Right atrium auricular region (tissue), 2 donors: ENCODE measurements at places on chromosomes 12 and 14. TPM values are rescaled to one million over a fixed set of nuclear protein-coding genes. Genes with fewer than 3 reads are reported as not detected.

DNA sequence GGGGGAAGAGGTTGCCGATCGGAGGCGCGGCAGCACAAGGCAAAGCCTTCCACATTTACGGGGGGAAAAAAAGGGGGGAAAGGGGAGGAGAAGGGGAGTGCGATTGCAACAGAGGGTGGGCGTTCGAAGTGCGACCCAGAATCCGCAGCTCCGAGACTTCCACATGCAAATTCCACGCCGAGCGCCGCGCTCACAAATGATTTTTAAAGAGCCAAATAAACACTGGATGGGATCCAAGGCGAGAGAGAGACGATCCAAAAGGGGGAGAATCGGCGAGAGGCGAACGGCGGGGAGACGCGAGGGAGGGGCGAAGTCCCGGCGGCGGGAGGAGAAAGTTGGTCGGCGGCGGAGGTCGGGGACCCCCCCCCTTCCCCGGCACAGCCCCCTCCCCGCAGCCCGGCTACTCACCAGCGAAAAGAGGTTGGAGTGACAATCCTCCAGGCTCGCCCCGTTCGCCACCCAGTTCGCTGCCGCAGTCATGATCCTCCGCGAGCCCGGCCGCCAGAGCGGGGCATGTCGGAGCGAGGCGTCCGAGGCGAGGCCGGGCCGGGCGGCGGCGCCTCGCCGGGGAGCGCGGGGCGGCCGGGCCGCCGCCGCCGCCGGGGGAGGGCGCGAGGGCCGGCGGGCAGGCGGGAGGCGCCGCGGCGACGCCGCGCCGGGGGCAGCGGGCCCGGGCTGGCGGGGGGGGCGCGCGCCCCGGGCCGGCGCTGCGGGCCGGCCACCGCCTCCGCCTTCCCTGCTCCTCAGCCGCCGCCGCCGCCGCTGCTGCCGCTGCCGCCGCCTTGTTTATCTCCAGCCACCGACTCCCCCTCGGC, 634 bp downstream of the MED13L start:
- DNase-seq = peak; percentile 77

DNA sequence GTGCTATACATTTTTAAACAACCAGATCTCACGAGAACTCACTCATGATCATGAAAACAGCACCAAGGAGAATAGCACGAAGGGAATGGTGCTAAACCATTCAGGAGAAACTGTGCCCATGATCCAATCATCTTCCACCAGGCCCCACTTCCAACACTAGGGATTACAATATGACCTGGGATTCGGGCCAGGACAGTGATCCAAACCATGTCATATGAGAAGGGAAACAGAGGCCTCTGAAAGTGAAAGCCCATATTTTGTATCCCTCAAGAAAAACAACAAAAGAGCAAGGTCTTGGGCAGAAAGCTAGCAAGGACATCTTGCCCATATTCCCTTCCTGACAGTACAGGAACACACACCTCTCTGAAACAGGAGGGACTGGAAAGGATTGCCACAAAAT, 163.9 kb upstream of the VASH1 start:
- no peak for DNase-seq

DNA sequence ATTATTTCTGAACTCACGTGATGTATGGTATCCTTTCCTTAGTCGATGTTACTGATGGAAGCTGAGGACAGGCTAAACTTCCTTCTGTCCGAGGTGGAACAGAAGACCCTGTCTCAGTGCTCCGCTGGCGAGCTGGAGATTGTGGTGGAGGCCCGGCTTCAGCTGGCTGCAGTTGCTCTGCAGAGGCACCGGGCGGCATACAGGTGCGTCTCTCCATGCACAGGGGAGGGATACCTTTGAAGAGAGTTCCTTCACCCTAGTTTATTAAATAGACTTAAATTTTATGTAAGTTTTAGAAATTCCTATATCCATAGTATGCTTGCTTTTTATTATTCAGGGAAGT, 186.7 kb upstream of the NEDD1 start:
- no peak for DNase-seq

DNA sequence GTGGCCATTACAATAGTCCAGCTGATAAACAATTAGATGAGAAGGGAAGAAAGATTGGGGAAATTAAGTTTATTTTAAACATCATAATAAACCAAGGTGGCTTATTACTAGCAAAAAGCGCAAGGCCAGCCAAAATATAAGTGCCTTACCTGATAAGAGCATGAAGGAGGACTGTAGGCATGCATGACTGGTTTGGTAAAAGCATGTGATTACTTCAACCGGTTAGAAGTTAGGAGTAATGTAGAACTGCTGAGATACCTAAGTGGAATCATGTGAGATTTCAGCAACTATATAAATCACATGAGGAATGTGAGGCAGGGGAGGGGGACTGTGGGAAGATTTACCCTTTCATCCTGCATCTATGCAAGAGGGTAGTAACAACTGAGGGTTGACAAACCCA, 59.7 kb upstream of the CCDC196 start:
- no peak for DNase-seq

GRCh38 chr12:99009654-99010296, 364.7 kb downstream of the APAF1 start:
- DNase-seq = no peak

DNA sequence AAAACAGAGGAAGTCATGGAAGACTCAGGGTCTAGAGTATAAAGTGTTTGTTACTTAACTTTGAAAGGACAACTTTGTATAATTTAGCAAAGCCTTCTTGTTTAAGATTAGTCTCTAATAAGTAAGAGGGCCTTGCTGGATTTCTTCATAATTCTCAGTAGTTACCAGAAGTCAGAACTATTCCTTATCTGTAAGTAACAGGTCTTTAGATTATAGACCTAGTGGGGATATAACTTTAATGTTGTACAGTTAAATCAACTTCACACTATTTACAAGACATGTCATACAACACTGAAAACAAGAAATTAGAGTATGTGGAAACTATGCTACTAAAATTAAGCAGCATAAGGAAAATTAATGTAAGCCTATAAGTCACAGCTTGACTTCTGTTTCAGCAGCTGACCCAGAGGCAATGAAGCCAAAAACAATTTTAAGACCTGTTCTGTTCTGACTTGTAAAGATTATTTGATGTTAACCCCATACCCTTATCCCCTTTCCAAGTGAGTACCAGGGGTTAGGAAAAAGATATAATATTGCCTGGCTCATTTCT, 398.3 kb downstream of the RAD51B start:
- no peak for DNase-seq

DNA sequence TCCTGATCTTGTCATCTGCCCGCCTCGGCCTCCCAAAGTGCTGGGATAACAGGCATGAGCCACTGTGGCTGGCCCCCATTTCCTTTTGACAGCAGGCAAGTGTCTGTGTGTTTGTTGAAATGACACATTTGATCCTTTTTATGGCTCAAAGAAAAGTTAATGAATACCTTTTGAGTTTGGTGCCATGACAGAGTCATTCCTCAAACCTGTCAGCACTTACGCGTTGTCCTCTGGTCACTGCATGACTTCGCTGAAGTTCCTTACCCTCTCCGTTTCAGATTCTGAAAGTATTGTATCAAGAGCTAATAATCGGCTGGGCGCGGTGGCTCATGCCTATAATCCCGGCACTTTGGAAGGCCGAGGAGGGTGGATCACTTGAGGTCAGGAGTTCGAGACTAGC, 32.4 kb downstream of the NEMF start:
- no peak for DNase-seq

DNA sequence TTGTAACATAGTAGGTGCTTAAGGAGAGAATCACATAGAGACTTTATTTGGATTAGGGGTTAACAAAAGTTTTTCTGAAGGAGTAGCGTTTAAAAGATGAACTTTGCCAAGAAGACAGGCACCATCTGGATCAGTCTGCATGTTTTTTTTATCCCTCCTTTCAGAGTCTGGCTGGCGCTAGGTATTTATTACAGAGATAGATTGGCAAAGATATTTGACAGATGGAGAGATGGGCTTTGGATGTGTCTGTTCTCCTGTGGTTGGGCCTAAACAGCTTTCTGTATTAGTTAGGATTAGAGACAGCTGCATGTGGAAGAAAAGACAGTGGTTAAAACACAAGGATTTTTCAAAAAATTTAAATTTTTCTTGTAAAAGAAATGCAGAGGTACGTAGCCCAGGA, 133.9 kb downstream of the C12orf75 start:
- DNase-seq = no peak

DNA sequence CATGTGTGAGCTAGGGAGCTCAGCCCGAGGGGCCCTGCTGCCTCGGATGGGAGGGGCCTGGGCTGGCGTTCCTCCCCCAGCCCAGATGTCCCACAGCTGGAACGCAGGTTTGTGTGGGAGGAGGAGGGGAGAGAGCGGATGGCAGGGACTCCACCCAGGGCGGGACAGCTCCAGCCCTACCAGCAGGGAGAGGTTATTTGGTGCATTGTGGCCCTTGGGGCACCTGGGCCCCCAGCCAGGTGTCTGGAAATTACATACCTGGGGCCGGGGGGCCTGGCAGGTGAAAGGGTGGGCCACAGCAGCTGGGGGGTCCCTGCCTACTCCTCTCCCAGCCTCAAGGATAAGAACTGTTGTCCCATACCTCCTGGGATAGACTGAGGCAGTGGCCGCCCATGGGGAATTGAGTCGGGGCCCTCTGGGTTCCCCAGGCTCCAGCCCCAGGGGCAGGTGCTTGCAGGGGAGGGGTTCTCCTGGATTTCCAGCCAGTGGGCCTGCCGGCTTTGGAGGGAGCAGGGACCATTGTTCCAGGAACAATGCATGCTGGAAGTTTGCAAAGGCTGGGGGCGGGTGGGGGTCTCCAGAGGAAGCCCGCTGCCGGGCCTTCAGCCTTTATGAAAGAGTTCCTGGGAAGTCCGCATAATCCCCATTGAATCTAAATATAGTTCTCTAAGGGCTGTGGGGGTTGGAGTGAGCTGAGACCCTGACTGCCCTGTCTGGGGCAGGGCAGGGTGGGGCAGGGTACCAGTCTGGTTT, 1.2 kb downstream of the KIF26A start:
- no peak for DNase-seq

DNA sequence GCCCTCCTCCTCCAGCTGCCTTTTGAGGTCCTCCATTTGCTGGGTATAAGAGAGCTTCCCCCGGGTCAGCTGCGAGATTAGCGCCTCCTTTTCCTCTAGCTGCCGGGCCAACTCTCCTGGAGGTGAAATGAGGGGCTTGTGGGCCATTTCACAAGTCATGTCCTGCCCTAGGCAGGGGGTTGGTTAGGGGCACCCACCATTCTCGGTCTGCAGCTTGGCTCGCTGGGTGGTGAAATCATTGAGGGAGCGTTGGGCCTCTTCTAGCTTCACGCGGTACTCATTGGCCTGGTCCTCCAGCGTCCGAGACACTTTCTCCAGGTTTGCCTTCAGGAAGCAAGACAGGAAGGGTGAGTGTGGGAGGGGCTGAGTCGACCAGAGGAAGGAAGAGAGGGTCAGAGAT, 12.6 kb downstream of the CMTM5 start:
- DNase-seq = no peak

- DNase-seq = no peak
Observed at GRCh38 chr12:52344111-52344510, 22.9 kb upstream of the KRT83 start.

DNA sequence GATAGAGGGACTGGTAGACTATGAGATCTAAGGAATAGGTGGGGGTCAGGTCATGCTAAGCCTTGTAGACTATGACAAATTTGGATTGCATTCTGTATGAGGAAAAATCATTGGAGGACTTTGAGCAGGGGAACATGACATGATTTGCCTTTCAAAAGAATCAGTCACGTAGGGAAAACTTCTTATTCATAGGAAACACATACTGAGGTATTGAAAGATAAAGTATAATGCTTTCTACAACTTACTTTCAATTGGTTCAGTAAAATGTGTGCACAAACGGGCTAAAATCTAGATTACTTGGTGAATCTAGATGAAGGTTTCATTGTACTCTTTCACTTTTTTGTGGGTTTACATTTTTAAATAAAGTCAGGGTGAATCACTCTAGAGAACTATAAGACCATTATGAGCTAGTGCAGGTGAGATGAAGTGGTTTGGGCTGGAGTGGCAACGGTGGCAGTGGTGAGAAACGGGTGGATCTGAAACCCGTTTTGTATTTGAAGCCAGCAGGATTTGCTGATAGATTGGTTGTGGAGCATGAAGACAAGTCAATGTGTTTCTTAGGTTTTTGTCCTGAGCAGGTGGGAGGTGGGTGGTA, 6.7 kb downstream of the BBS10 start:
- no peak for DNase-seq

- no peak for DNase-seq
Observed at GRCh38 chr12:70367258-70368141, 1.4 kb downstream of the KCNMB4 start.

DNA sequence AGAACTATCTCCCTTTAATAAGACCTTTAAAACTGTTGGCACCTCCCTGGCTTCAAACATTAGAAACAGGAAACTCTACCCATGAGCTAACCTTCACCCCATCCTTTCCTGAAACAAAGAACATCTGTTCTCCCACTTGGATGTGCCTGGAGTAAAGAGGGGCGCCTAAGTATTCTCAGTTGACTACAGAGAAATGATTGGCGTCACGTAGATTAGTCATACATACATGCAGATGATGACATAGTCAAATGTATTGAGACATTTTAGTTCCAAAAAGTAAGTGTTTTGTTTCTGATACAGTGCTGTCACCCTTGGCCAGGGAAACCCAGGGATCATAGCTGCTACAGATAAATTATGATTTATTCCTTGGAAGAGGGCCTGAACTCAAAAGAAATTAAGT, 260.0 kb upstream of the PLEKHG7 start:
- no peak for DNase-seq

- no peak for DNase-seq
Observed at GRCh38 chr12:111574797-111575443, 24.2 kb downstream of the ATXN2 start.

GRCh38 chr12:60594035-60594711, 998.3 kb downstream of the SLC16A7 start:
- DNase-seq = no peak

- DNase-seq = no peak
Observed at GRCh38 chr12:65098364-65098763, 22.7 kb downstream of the WIF1 start.

DNA sequence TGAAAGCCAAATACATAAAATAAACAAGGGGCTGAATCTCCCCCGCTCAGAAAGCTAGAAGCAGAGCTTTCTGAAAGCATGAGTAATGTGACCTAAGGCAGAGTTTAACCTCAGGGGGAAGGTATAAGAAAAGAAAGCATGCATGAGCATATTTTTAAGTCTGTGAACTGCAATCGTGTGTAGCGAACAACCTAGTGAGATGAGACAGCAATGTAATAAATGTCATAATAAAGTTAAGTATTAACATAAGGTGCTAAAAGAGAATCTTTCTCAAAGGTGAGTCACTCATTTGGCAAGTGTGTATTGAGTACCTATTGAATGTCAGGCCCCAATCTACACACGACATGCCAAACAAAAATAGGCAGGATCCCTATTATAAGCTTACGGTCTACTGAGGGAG, 14.2 kb upstream of the WDR20 start:
- no peak for DNase-seq

- DNase-seq = no peak
Observed at GRCh38 chr12:55683676-55684075, 24.0 kb downstream of the ITGA7 start.

- no peak for DNase-seq
Observed at GRCh38 chr14:33738491-33738890, 212.4 kb downstream of the EGLN3 start.

Gene BDKRB2
- total RNA-seq = 2.9 TPM

Gene IL26
- not detected for total RNA-seq

Gene GRIP1
- total RNA-seq = 5.3 TPM

Gene CD63
- total RNA-seq = 1,122 TPM

Gene KRT73
- not detected for total RNA-seq

Gene RPGRIP1
- total RNA-seq = not detected

Gene MIP
- not detected for total RNA-seq
